ENCODE measurements at places on chromosomes 16 and 17. TPM values are rescaled to one million over a fixed set of nuclear protein-coding genes. Genes with fewer than 3 reads are reported as not detected.

STRADA gene
- 54.8 TPM for total RNA-seq

UNK gene
- total RNA-seq, result 29.3 TPM

MRC2 gene
- 0.73 TPM for total RNA-seq

C17orf113 gene
- total RNA-seq, result 0.05 TPM

SMTNL2 gene
- total RNA-seq, result not detected

PHOSPHO1 gene
- not detected for total RNA-seq

CRYBA1 gene
- not detected for total RNA-seq

KRT17 gene
- total RNA-seq, result not detected

CACNG1 gene
- total RNA-seq, result not detected

SOX8 gene
- 0.11 TPM for total RNA-seq

ZNF205 gene
- total RNA-seq, result 0.23 TPM

CFAP119 gene
- total RNA-seq, result 2.3 TPM

CD300LB gene
- not detected for total RNA-seq

MILR1 gene
- 1.2 TPM for total RNA-seq

CDRT15 gene
- total RNA-seq, result not detected

NOL3 gene
- 20.2 TPM for total RNA-seq

Measured in T-helper 2 cell treated with Interferon-gamma antibody and Interleukin-4, amounts not matched to agents 100 ng/mL and 5 ng/mL, for 36 hours (primary cell).